Daoy (cell line): ENCODE measurements at places on chromosomes 13 and 19.

GRCh38 chr13:107252428-107252827, 684.5 kb upstream of the ARGLU1 start:
- no peak for DNase-seq

DNA sequence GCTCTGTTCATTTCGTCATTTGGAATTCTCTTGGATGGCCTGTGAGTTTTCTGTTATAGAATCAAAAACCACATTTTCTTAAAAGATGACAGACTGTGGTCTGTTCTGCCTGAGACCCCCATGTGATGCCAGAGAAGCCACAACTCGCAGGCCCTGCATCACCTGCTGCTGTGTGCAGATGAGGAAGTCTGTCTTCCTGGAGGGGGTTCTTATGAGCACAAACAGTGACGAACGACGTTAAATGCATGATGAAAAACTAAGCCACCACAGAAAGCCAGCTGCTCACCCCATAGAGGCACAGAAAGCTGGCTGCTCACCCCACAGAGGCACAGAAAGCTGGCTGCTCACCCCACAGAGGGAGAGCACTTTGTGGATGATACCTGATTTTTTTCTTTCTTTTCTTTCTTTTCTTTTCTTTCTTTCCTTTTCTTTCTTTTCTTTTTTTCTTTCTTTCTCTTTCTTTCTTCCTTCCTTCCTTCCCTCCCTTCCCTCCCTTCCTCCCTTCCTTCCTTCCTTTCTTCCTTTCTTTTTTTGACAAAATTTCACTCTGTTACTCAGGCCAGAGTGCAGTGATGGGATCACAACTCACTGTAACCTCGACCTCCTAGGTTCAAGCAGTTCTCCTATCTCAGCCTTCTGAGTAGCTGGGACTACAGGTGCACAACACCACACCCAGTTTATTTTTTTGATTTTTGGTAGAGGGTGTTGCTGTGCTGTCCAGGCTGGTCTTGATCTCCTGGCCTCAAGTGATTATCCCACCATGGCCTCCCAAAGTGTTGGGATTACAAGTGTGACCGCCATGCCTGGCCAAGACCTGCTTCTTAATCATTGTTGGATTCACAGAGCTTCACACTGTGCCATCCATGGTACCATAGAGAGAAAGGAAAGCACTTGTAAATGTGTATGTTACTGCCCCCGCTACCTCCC, 1191.4 kb downstream of the UQCRFS1 start:
- DNase-seq = no peak

DNA sequence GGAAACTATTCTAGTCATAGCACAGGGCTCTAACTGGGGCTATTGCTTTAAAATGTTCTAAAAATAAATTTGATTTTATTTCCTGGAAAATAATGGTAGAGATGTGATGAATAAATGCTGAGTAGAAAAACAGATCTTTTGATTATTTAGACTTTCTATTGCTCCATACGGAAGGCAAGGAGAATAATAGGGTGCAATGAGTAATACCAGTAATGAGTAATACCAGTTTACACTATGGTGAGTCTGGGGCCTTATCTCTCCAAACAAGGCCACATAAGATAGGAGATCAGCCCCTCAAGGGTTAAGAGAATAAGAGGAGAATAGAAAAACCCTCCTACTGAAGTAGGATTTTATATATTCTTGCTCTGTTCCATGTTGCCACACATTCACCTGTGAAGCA, 390.4 kb downstream of the KLF5 start:
- no peak for DNase-seq

- DNase-seq = no peak
Measured at GRCh38 chr13:50745542-50746115, 97.9 kb downstream of the DLEU7 start.

- no peak for DNase-seq
Measured at GRCh38 chr13:112802802-112803195, 113.0 kb downstream of the ATP11A start.

DNA sequence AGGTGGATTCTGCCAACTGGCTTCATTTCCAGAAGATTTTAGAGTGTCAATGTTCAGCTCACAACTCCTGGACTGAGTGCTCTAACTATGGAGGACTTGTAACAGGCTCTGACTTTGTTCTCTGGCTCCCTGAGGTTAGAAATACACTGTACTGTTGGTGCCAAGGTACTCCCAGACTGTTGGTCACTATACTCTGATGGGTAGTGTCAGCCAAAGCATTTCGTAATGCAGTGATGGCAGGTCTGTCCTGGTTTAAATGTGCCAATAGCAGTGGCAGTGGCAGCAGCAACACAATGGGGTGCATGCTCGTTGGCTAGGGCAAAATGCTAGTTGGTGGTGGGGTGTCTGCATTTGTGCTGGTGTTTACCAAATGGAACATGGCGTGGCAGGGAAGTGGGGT, 472.2 kb downstream of the TDRD3 start:
- no peak for DNase-seq

- no peak for DNase-seq
Measured at GRCh38 chr13:89115307-89115706, 1444.1 kb downstream of the SLITRK5 start.

DNA sequence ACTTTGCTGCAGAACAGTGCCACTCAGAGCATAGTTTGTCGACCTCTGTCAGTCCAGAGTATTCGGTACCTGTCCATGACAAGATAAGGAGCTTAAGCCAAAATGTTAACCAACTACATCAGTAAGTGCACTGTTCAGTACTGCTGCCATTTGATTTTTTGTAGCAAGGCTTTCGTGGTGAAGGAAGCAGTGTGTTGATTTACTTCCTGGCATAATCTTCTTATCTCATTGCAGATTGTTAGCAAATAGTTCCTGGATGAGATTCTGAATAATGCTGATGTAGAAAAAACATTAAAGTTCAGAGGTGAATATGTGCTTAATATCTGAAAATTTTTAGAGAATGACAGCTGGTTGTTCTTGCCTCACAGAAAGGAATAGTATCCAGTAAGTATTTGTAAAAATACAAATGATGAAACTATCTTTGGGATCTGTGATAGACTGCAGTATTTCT, 85.7 kb downstream of the LRRC63 start:
- DNase-seq = no peak

DNA sequence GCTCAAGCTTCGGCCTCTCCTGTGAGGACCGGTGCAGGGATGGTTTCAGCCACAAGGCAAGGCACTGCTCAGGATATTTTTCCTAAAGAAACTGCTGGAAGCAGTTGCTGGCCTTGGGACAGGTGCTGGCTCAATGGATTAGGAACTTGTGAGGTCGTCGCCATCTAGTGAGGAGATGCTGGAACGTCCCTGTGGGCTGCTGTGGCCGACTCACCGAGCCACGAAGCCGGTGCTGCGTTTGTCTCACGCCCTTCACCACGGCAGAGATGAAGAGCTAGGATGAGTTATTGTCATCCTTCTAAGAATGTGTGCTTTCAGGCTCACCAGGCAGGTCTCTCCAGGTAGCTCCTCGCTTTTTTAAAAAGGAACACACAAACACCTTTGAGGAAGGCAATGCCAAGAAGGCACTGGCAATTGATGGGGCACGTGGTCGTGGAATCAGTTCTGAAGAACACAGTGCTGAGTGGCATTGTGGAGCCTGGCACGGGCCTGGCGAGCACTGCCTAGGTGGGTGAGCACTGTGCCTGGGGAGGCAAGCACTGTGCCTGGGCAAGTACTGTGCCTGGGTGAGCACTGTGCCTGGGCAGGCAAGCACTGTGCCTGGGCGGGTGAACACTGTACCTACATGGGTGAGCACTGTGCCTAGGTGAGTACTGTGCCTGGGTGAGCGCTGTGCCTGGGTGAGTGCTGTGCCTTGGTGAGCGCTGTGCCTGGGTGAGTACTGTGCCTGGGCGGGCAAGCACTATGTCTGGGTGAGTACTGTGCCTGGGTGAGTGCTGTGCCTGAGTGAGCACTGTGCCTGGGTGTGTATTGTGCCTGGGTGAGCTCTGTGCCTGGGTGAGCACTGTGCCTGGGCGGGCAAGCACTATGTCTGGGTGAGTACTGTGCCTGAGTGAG, 140.4 kb downstream of the TEX29 start:
- DNase-seq = peak; percentile 40

GRCh38 chr13:110329798-110330461, 22.8 kb downstream of the COL4A2 start:
- DNase-seq = peak; percentile 76

DNA sequence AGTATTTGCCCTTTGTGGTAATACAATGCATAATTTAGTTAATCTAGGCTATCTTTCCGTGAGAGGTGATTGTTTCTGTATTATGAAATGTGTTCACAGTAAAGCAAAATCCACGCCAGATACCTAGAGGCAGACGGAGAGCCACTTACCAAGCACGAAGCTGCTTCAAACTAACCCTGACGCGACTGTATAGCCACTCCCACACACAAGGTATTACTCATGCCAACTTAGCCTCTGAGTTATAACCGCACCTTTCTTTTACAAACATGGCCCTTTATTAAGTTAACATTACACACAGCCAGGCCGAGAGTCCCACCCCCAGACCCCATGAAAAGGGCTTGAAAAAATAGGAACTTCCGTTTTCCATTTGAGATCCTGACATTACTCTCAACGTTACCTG, 185.7 kb downstream of the ABCC4 start:
- peak; percentile 38 for DNase-seq

DNA sequence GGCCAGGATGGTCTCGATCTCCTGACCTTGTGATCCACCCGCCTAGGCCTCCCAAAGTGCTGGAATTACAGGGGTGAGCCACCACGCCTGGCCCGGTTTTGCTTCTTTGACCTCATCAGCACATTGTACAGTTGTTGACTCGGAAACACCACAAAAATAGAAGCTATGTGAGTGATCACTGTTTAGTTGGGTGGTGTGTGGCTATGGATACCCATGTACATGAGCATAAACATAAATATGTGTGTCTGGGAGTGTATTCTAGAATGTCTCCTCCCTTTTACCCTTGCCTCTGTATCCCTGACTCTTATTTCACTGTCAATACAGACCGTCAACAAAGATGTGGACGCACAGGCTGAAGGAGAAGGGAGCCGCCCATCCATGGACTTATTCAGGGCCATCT, 14.4 kb upstream of the WDR88 start:
- DNase-seq = no peak

DNA sequence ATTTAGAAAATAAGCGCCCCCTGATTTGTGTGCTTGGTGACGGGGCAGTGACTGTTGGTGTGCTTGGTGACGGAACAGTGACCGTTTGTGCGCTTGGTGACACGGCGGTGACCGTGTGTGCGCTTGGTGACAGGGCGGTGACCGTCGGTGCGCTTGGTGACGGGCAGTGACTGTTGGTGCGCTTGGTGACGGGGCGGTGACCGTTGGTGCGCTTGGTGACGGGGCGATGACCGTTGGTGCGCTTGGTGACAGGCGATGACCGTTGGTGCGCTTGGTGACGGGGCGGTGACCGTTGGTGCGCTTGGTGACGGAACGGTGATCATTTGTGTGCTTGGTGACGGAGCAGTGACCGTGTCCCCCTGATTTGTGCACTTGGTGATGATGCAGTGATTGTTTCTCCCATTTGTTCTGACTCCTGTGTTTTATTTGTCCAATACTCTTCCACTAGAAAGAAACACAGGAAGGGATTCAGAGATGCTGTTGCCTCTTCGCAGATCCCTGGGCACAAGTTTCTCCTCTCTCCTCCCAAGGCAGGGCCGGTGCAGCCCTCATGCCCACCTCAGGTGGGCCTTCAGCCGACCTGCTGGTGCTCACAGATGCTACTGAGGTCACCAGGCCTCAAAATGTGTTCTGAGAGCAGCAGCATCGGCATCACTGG, 128.3 kb downstream of the ATP11A start:
- DNase-seq = no peak

DNA sequence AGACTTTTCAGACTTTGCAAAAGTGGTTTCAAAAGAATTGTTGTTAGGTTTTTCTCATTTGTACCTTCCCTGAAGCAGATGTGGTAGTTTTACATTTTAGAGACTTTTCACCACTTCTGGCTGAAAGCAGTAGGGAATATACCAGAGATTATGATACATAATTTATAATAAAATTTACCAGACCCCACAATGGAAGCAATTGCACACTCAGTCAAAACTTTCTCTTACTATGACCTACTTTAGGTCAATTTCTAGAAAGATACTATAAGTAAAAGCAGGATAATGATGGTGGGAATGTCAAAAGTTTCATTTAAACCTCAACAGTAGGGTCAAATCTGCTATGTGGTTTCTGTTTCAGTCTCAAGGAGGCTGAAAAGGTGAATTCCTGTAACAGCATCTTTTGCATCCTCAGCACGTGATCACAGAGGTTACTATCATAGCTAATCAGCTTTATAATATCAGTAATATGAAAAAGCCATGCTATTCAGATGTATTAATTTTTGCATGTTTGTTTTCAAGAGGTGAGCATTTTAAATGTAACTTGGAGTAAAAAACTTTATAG, 26.9 kb downstream of the PCCA start:
- DNase-seq = no peak

- no peak for DNase-seq
Measured at GRCh38 chr13:51816604-51817249, 12.8 kb upstream of the DHRS12 start.

GRCh38 chr13:28716511-28716910, 2.3 kb downstream of the SLC46A3 start:
- peak; percentile 92 for DNase-seq

DNA sequence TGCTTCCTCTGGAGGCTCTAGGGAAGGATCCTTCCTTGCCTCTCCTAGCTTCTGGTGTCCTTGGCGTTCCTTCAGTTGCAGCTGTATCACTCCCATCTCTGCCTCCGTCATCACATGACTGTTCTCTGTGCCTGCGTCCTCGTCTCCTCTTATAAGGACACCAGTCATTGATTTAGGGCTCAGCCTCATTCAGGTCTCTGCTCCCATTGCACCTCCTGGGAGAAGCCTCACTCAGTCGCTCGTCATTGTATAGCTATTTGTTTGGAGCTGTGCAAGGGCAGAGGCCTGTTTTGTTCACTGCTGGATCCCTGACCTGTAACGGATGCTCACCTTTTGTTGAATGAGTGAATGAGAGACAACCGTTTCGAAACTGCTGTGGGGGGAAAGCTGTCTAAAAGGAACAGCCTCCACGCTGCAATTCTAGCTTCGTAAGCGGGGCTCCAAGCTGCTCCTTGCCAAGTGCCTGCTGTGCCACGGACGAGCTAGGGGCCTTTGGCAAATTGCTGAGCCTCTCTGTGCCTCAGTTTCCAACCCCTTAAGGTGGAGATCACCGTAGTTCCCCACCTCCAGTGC, 17.2 kb downstream of the BRSK1 start:
- no peak for DNase-seq

- DNase-seq = peak; percentile 70
Measured at GRCh38 chr19:29622166-29623070, 16.3 kb downstream of the POP4 start.

GRCh38 chr19:54436031-54436523, 12.9 kb upstream of the LENG8 start:
- no peak for DNase-seq

DNA sequence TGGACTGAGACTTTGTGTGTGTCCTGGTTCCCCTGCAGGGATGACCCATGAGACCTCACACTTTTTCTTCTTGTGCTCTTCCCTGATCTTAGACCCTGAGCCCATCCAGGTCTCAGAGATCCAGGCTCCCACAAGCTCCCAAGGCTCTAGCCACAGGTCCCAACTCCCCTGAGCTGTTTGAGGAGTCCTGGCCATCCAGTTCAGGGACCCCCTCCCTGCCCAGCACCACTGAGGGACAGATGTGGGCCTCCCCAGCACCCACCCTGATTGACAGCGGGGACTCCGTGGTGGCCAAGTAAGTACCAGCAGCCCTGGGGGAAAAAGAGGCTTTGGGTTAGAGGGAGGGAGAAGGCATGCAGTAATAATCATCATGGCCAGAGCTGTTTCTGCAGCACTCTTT, 1.7 kb downstream of the PROSER3 start:
- DNase-seq = no peak
